Fibroblast of upper back skin (primary cell): ENCODE measurements at places on chromosomes 2 and 18.

DNA sequence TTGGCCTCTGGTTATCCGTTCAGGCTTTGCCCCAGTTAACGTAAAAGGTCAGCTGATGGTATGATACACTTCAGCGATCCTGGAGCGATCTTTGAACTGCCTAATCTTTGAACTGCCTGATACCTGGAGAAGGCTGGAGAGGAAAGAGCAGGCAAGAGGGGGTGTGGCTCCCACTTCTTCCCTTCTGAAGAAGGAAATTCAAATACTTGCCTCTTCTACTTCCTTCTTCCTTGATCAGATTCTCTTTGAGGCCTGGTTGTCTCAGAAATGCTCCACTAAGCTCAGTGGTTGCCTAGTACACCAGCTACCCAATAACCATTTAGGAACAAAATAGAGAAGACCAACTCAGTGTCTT lies 619 bp downstream of the GALM start:
- no peak for DNase-seq

- DNase-seq, result no peak
Measured at GRCh38 chr2:204115137-204116056, 178.8 kb downstream of the ICOS start.

DNA sequence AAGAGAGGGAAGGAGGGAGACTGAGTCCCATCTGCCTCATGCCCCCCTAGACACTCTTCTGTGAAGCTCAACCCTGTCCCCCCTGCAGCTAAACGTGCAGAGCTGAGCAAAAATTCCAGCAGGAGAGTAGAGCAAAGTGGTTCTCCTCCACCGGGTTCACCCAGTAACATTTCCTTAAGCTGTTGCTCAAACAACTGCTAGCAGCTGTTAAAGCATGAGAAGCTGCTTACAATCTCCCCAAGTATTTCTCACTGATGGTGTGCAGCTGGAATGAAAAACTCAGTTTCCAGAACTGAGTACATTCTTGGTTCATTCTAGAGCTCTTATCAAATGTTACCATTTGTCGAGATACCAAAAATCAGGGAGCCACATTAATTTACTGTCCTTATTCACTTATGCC lies 92.3 kb downstream of the STK39 start:
- peak; percentile 16 for DNase-seq

- DNase-seq, result peak; percentile 79
Measured at GRCh38 chr2:202051499-202052161, 18.0 kb downstream of the FZD7 start.

GRCh38 chr2:178819992-178820391 lies 12.8 kb upstream of the TTN start:
- DNase-seq, result no peak

- no peak for DNase-seq
Measured at GRCh38 chr2:4670331-4670730, 967.0 kb downstream of the DCDC2C start.

GRCh38 chr2:179861027-179861415 lies 391 bp downstream of the ZNF385B start:
- DNase-seq, result no peak

- DNase-seq, result peak; percentile 87
Measured at GRCh38 chr2:3483227-3483985, 35.9 kb downstream of the ADI1 start.
